ENCODE measurements at places on chromosomes 7 and 10. TPM values are rescaled to one million over a fixed set of nuclear protein-coding genes. Genes with fewer than 3 reads are reported as not detected.

- DNase-seq, result no peak
These were observed 961.8 kb upstream of the LRRN3 start for GRCh38 chr7:110129159-110129558.

GRCh38 chr7:51847461-51848134, 531.0 kb upstream of the COBL start:
- DNase-seq, result no peak

GRCh38 chr7:84043661-84044191, 150.9 kb downstream of the SEMA3A start:
- DNase-seq, result no peak

DNA sequence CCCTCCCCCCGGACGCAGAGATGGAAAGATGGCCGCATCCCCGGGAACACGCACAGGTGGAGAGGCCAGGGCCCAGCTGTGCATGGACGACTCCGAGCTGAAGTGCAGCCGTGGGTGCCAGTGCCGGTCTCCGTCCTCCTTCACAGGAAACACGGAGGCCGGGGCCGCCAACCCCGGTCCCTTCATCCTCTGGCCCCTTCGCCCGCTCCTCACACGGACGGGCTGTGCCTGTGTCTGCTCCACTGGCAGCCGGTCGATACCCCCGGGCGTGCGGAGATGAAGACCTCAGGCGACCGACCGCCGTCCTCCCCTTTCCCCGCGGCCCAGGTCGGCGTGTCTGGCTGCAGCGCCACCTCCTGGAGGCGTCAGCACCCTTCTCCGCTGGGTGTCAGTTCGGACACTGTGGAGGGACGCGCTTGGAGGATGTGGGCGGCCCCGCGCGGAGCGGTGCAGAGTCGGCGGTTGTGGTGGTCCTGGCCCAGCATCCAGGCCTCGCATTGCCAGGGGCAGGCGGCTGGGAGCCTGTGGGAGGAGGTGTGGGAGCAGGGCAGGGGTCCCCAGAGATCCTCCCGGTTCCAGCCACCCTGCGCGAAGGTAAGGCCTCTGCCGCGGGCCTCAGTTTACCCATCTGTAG, 9.9 kb downstream of the ZNF511 start:
- no peak for DNase-seq

DNA sequence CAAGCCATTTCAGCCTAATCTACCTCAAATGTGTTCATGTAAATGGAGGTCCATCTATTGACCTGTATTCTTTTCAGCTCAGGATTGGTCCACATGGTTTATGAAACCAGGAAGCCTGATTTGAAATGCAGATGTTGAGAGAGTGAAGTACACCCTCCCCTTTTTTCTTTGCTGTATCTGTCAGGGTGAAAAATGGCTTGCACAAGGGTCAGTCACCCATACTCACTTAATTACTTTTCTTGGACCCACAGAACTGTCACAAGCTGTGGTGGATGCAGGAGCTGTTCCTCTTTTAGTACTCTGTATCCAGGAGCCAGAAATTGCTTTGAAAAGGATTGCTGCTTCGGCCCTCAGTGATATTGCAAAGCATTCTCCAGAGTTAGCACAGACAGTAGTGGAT, 41.2 kb downstream of the SPAG6 start:
- DNase-seq, result no peak

DNA sequence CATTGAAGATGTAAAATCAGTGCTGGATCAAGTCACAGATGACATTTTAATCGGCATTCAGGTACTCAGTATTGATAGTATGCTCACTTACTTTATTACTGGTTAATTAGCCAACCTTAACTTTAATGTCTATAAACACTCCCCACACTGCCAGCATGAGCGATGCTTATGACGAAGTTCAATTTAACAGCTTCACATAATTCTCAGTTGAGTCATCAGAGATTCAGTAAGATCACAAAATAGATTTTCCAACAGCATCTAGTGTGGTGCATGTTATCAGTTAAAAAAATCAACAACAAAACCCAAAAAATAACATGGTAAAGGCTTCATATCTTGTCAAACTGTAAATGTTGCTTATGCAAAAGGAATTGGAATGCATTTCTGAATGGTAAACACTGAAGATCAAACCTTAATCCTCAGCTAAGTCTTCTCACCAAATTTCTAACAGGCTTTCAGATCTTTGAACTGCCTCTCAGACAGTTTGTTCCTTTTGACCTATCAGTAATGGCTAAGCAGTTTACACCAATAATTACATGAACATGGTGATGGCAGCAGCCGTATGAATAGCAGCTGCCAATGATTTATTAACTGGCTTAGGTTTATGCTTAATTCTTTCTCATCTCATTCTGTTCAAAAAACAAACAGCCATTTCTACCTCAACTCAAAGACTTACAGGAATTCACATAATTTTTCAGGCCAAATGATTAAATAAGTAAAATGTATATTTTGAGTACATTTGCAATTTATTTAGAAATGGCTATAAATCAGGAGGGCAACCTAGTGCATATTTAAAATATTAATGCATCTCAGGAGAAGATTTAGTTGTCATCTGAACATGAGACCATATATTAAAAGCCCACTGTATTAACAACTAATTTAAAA, 98.5 kb downstream of the CABCOCO1 start:
- no peak for DNase-seq

The SFXN2 gene
- 6.0 TPM for total RNA-seq

DNA sequence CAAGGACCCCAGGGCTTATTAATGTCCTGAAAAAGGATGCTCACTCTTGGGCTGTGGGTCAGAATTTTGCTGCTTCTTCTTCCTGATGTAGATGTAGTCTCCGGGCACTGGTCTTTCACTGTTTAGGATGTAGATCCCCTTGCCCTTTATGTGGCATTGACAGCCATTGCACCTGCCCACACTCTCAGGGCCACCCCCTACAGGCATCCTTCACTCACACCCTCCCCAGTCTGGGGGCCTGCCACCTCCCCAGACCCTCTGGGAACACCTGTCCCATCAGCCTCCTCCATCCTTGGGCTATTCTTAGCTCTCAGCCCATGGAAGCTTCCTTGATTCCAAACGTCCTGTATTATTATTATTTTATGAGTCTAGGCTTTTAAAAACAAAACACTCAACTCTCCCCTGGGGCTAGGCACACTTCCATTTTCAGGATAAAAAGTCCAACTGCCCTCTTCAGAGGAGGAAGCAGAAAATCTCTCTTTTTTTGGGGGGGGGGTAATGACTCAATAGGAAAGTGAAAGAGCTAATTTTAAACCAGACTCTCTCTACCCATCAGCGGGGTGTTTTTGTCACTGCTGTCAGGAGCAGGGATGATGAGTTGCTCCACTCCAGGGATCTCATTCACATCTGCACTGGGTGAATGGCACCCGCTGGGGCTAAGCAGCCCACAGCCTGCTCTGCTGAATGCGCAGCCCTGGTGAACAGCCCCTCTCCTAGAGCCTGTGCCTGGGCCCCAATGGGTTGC, 11.5 kb upstream of the KLRG2 start:
- DNase-seq, result no peak

The FFAR4 gene
- not detected for total RNA-seq

- no peak for DNase-seq
These were observed 84.1 kb upstream of the KMT2E start for GRCh38 chr7:104929921-104930320.

The GNGT1 gene
- total RNA-seq, result not detected

The ADARB2 gene
- total RNA-seq, result 0.39 TPM

The FKBP6 gene
- total RNA-seq, result not detected

DNA sequence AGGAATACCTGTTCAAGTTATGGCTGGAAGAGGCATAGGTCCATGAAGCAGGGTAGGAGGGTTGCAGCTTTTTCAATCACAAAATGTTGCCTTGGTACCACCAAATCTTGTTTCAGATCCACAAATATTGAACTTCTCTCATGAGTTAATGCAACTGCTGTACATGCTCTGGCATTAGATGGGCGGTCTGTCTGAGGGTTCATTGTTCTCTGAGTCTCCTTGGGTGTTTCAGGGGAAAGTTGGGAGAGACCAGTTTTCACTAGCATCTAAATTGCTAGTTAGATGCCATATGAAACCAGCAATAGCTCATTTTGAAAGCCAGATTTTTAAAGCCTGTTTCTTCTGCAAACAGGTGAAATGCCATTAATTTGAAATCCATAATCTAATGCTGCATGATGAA, 27.8 kb upstream of the ELMO1 start:
- DNase-seq, result no peak

GRCh38 chr7:28705350-28705749, 252.8 kb downstream of the TRIL start:
- no peak for DNase-seq

DNA sequence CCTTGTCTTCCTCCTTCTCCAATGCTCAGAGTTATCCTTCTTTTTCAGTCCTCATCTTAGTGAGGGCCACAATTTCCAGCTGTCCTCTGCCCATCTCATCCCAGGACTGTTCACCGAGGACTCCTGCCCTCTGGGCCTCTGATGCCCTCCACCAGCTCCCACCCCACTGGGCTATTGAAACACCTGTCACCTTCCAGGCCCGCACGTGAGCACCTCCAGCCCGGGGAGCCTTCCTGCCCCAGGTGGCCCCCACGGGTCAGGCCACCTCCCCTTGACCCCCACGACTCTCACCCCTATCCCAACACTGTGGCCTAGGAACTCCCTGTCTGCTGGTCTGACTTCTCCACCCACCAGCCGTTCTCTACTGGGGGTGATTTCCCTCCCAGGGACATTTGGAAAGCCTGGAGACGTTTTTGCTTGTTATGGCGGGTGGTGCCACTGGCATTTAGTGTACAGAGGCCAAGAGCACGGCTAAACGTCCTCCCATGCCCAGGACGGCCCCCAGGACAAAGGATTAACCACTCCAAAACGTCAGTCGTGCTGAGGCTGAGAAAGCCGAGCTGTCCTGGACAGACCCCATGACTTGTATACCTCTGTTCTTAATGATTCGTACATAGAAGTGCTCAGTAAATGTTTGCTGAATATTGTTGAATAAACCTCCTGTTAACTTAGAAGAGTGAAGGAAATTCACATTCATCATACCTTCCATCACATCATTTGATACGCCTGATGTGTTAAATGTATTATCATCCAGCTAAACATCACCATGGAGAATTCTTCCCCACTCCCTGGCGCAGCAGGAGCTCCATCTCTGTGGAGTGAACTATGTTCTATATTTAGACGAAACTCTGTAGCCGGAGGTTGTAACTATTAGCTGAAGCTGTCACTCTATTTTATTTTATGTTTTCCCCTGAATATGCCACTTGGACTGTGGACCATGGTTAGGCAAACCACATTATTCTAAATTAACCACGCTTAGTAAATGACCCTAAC, 270.1 kb upstream of the SHH start:
- no peak for DNase-seq

DNA sequence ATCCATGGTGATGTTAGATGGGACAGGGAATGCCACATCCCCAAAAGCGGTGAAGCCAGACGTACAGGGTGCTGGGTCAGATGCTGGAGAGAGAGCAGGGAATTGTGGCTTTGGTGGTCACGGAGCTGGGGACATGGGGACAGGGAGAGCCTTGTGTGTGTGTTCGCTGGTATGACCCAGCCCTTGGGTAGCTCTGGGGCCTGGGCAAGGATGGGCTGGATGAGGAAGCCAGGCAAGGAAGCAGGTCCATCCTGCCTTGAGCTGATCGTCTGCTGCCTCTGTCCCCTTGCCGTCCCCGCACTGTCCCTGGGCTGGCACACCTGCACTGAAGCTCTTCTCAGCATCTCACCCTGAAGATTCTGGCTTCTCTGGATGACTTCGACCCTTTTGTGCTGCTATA, 15.4 kb upstream of the CLDN4 start:
- DNase-seq, result no peak

- DNase-seq, result no peak
These were observed 210.8 kb upstream of the TMEM196 start for GRCh38 chr7:19984231-19984632.

DNA sequence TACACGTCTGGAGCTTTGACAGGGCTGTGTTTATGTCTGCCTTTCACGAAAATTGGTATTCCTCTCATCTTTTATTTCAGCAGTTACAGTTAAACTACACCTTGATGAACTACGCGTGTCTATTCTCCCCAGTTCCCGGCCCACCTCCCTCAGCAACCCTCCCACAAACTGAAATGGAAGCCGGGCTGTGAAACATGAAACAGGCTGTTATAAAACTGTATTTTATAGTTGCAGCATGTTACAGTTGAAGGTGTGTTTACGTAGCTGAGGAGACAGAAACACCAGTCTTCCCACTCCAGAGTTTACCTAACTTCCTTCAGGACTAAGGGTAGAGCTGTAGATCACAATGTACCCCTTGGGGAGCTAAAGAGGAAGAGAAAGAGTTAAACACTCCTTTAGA, 228.3 kb upstream of the ZNF32 start:
- no peak for DNase-seq

DNA sequence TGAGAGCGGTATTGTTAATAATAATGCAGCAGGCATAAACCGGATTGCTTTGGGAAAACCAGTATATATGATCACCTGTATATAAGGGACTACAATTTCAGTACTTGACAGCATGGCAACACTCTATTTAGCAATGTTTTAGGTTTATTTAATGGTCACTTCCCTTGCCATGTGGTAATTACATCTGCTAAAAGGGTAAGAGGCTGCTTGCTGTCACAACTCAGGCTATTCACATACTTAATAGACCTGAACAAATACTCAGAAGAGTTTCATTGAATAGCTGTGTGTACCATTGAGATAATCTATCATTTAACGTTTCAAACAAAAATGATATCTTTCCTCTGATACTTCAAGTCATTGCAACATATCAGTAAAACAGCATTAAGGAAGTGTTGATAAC, 90.1 kb downstream of the PCDH15 start:
- DNase-seq, result no peak

- DNase-seq, result no peak
These were observed 31.1 kb upstream of the NEUROD6 start for GRCh38 chr7:31371621-31372020.

DNA sequence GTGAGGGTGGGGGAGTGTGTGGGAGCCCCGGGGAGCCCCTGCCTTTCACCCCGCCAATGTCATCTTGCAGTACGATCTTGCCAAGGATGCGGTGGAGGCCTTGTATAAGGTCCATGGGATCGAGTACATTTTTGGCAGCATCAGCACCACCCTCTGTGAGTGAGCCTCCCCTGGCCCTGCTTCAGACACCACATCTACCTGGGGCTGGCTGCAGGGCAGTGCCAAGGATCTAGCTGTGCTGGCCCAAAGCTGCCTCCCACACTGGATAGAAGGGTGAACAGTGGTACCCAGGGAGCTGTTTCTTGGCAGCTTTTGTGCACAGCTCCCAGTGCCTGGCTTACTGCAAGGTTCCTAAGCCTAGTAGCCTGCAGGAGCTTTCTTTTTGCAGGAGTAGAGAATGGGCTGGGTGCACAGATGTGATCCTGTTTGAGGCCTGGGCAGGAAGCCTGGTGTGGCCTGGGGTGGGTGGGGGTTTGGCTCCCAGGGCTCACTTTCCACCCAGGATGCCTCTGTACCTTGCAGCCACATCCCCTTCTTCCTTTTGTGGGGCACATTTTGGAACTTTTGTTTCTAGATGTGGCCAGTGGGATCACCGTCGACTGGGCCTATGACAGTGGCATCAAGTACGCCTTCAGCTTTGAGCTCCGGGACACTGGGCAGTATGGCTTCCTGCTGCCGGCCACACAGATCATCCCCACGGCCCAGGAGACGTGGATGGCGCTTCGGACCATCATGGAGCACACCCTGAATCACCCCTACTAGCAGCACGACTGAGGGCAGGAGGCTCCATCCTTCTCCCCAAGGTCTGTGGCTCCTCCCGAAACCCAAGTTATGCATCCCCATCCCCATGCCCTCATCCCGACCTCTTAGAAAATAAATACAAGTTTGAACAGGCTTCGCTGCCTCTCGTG, 12.2 kb upstream of the CPA1 start:
- no peak for DNase-seq
